ENCODE measurements at places on chromosomes 11 and 22.

- no peak for DNase-seq
These were observed 16.4 kb downstream of the IL17REL start for GRCh38 chr22:49996119-49996517.

- DNase-seq: no peak
These were observed 827.1 kb downstream of the TBC1D22A start for GRCh38 chr22:47589271-47590250.

- DNase-seq: no peak
These were observed 935 bp upstream of the RCOR2 start for GRCh38 chr11:63917692-63918506.

GRCh38 chr22:47279746-47280145 is 517.3 kb downstream of the TBC1D22A start:
- no peak for DNase-seq

DNA sequence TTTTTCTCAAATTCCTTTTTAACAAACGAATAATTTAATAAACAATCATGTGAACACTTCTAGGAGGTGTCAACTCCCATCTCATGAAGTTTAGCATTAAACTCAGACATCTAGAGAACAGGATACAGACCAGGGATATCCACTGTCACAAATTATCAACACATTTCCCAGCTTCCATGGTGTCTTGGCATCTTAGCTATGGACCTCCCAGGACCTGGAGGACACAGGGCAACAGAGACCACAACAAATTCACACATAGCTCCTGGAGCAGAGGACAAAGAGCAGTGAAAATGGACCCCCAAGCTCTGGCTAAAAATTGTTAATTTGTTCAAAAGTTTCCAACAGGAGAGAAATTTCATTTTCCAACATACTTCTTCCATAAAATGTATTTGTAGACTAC is 102.2 kb downstream of the SGSM3 start:
- DNase-seq: no peak

DNA sequence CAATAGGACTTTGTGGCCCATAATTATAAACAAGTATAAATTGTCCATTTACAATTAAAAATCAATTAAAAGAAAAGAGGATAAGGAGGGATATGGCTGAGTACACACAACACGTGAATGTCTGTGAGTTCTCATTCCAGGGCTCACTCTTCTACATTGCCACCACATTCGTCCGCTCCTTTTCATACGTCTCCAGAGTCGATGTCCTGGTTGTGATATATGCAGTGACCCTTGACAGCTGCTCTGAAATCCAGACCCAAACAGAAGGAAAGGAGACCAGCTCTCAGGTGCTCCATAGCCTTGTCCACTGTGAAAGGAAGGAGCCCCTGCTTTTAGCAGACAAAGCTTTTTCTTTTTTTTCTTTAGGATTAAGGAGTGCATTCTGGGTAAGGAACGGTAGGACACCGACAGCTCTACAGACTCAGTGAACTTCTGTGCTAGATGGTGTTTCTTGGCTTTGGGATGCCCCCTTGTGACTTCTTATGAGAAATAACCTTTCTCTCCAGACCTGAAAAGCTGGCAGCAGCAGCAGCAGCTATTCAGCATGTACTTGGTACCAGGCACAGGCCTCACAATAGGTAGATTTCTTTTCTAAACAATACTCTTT is 19.7 kb upstream of the DNAJB13 start:
- DNase-seq: no peak

GRCh38 chr11:87125257-87125656 is 87.5 kb downstream of the TMEM135 start:
- no peak for DNase-seq

DNA sequence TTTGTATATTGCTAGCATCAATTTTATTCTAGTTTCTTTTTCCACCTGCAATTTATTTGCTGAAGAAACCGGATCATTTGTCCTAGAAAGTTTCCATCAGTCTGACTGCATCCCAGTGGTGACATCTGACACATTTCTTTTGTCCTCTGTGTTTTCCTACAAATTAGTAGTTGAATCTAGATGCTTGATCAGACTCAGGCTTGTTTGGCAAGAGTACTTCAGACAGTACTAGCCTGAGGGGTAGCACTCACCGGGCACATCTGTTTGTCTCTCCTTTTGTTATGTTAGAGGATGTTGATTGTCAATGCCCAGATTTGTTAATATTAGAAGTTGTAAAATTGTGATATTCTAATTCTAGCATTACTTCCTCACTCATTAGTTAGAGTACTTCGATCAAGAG is 204.8 kb downstream of the SWAP70 start:
- DNase-seq: no peak

DNA sequence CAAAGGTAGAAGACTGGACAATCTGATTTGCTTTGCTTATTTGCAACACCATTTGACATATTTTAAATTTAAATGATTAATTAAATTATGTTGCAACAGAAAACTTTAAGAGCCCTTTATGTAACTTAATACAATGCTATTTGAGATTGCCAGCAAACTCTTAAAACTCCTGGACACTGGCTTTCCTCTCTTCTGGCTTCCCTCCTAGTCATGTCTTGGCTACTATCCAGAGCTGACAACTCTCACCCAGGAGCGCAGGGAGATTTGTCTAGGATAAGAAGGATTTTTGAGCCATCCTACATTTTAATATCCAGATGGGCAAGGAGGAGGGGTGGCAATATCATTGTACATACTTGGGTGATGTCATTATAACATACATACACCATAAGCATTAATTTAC is 134.3 kb downstream of the ELP4 start:
- no peak for DNase-seq

DNA sequence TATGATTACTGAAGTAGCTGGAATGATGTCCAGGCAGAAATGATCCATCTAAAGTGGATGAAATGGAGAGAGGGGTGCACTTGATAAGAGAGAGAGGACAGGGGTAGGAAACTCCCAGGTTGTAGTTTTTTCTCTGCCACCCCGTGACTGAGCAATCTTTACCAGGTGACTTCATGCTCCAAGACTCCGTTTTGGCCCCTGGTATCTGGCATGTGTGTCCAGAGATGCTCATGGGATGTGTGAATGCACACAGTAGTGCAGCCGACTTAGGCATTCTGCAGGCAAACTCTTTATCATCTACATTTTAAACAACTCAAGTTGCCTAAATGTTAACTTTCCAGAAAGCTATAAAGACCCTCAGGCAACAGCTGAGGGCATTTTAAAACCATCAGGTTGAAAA is 189.3 kb upstream of the SEZ6L start:
- no peak for DNase-seq

DNA sequence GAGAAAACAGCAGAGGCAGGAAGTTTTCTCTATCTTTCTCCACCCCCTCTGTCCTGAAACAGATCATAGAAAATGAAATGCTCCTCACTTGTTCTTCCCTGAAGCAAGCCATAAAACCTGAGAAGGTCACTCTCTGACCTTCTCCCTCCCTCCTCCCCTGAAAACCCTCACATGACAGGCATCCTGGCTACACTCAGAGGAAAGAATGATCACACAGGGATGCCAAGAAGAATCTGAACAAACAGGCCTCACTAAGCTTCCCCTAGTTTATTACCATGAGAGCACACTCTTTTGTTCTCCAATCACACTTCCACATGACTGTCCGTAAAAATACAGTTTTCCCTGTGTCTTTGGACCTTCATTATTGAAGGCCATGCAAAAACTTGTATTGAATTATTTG is 300.1 kb downstream of the BUD13 start:
- no peak for DNase-seq

DNA sequence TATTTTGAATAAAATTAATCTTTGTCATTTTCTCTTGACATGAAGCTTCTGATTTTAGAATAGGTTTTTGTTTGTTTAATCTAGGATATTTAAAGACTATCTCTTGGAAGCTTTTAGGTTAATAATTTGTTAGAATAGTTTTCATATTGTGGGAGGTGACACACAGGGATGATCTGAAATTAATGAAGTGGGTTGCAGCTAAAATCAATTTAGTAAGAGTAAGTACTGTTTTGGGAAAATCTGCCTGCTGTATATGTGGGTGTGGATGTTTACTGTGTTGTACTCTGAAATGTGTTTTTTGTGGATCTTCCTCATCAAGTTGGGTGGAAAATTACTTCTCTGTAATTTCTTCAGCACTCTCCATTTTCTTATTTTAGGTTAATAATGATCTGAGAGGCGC is 67.3 kb downstream of the BID start:
- DNase-seq: no peak

DNA sequence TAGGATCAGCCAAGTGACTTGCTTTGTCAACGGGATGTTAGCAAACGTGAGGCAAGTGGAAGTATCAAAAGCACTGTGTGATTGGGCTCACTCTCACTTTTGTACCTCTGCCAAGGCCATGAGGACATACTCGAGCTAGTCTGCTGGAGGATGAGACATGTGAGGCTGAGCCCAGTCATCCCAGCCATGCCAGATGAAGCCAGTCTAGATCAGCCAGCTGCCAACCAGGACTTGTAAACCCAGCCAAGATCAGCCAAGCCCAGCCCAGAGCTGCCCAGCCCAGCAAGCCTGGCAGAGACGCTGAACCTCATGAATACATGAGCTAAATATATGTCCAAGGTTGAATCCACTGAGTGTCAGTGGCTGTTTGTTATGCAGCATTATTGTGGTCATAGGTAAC is 369.7 kb downstream of the MN1 start:
- DNase-seq: no peak

GRCh38 chr11:353179-353873 is 16.0 kb upstream of the B4GALNT4 start:
- no peak for DNase-seq

DNA sequence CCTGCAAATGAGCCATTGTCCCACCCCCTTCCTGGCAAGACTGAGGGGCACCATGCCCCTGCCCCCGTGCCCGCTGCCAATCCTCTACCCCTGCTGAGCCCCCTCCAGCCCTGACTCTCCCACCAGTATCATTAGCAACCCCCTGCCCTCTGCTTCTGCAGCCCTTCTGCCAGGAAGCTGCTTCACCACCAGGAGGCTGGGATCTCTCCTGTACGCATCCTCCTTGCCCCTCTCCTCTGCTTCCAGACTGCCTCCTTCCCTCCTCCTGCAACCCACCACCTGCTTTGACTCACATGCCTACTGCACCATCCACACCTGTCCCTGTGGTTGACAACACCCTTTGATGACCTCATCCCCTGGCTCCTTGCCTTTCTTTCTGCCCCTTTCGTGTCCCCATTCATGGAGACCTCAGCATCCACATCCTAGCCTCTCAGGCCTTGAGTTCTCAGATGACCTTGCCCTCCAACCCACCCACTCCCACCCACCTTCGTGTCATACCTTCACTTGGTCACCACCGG is 13.4 kb upstream of the PNPLA3 start:
- DNase-seq: no peak

DNA sequence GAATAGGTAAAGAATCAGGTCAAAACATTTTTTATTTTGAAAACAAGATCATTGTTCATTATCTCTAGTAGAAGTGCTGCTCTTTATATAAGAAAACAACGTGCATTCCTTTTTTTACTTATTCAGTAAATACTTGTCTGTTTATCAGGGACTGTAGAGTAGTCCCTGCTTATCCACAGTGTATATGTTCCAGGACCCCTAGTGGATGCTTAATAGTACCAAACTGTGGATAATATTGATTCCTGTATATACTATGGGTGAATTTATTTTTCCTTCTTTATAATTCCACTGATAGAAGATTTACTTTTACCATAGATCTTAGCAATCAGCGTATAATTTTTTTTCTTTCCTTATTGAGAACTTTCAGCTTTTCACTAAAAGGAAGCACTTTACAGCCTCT is 32.6 kb downstream of the CEP295 start:
- no peak for DNase-seq

DNA sequence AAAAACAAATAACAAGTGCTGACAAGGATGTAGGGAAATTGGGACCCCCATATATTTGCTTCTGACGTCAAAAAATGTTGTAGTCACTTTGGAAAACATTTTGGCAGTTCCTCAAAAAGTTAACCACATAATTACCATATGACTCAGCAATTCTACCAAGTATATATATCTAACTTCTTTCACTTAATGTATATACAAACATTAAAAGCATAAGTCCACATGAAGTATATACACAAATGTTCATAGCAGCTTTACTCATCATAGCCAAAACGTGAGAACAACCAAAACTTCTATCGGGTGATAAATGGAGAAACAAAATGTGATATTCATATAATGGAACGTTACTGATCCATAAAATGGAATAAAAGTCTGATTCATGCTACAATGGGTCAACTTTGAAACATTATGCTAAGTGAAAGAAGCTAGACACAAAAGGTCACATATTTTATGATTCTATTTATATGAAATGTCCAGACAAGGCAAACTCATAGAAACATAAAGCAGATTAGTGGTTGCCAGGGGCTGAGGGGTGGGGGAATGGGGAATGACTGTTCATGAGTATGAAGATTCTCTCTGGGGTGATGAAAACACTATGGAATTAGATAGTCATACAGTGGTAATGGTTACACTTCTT is 48.7 kb upstream of the TEAD1 start:
- no peak for DNase-seq

- no peak for DNase-seq
These were observed 41.9 kb upstream of the EMID1 start for GRCh38 chr22:29163808-29164207.

GRCh38 chr11:70578831-70579230 is 180.5 kb downstream of the CTTN start:
- DNase-seq: no peak

DNA sequence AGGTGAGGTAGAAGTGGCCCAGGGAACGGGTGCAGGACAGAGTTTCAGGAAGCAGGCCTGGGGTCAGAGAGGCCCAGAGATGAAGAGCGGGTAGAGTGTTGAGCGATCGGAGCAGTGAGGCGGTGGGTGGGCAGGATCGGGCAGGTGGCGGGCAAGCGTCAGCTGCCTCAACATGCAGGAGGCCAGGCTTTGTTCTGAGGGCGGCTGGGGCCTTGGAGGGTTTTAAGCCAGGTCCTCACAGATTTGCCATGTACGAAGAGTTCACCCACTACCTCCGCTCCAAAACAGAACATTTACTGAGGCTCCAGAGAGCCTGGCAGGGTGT is 29.4 kb downstream of the FLRT1 start:
- DNase-seq: no peak

DNA sequence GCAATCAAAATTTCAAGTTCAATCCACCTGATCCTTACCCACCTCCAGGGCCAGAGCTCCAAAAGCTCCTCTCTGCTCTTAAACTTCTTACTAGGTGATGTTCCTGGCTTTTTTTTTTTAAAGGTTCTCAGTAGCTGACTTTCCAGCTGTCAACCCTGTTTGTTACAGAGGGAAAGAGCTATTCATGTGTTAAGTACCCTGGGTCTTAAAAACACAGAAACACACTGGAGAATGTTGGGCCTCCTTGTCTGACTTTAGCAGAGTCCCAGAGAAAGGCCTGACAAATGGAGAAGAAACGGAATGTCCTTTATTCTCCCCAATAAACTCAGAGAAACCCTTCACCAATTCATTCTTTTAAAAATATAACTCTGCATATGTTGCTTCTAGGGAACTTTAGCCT is 3.2 kb downstream of the LRRC4C start:
- DNase-seq: no peak

- DNase-seq: no peak
These were observed 691.1 kb downstream of the METTL15 start for GRCh38 chr11:28799316-28799715.

- DNase-seq: no peak
These were observed 11.6 kb upstream of the OLFML1 start for GRCh38 chr11:7473717-7474116.
